NCI-H226 (cell line): ENCODE measurements at places on chromosomes 2 and 18.

- no peak for DNase-seq
These were observed 22.6 kb upstream of the ITGB6 start for GRCh38 chr2:160222546-160223283.

GRCh38 chr2:167964650-167965413, 282.6 kb downstream of the STK39 start:
- no peak for DNase-seq

GRCh38 chr18:31424383-31424988, 23.1 kb upstream of the DSG3 start:
- peak; percentile 12 for DNase-seq

DNA sequence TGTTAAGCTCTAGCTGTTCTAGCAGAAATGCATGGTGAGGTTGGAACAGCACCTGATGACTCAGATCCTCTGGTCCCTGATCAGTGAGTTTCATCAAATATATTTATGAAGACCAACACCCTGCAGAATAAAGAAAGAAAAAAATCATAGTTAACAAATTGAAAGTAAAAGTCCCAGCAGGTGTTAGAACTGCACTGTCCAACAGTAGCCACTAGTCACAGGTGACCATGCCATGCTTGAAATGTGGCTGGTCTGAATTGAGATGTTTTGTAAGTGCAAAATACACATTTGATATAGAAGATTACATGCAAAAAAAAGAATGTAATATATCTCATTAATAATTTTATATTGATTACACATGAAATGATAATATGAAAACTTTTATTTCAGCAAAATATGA, 1010.7 kb upstream of the ZEB2 start:
- DNase-seq = no peak

- DNase-seq = peak; percentile 75
These were observed 14.2 kb downstream of the TNFRSF11A start for GRCh38 chr18:62339106-62339988.

GRCh38 chr18:37913051-37913450, 347.5 kb upstream of the CELF4 start:
- DNase-seq = no peak

- DNase-seq = no peak
These were observed 96.7 kb downstream of the PMS1 start for GRCh38 chr2:189880832-189881492.

- no peak for DNase-seq
These were observed 20.3 kb downstream of the RALB start for GRCh38 chr2:120272763-120273481.

GRCh38 chr2:70895249-70895648, 40.5 kb upstream of the ATP6V1B1 start:
- DNase-seq = no peak

GRCh38 chr2:8134985-8135682, 546.7 kb upstream of the ID2 start:
- DNase-seq = no peak

DNA sequence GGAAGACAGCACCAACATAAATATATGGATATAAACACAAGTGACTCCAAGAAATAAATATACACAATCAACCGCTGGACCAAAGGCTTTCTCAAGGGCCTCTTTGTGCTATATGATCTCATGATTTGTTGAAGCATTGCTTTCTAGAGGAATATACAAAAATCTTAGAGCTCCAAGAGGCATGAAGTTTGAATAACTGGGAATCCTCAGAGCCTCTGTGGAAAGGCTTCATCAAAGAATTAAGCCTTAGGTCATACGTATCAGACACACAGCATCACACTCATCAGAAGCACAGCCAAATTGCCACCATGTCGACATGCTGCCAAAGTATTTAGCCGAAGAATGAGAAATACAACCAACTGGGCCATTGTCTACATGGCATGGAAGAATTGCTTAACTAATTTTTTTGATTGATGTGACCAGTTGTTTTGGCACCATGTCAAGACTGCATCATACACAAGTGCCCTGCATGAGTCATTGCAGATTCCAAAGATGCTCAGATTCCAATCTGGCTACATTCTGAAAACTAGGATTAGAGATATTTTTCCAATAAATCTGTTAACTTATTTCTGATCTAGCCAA, 860.6 kb upstream of the ZEB2 start:
- peak; percentile 46 for DNase-seq

DNA sequence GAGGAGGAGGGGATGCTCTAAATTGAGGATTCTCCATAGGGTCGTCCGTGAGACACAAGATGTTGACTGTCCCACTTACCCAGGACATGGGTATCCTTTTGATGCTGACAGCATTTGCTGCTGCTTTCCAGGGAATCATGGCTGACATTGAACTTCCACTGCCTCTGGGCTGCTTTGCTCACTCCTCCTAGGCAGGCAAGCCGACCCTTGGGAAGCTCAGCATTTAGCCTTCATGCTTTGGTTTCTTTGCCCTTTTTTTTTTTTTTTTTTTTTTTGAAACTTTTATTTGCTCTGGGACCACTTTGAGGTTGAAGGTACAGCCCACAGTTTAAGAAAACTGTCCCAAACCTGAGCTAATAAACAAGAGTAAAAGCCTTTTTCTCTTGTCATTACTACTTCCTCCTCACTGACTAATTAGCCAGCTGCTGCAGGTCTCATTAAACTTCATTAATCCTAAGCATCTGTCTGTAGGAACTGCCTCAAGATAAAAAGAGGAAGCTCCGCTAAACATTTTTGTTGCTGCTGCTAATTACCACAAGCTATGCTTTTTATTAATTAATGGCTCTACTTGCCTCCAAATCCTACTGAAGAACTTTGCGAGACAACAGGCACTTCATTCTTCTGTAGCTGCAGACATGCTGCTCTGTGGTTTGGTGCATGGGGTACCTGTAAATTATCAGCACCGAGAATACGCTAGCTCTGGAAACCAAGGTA, 125.4 kb downstream of the SPTBN1 start:
- DNase-seq = no peak

DNA sequence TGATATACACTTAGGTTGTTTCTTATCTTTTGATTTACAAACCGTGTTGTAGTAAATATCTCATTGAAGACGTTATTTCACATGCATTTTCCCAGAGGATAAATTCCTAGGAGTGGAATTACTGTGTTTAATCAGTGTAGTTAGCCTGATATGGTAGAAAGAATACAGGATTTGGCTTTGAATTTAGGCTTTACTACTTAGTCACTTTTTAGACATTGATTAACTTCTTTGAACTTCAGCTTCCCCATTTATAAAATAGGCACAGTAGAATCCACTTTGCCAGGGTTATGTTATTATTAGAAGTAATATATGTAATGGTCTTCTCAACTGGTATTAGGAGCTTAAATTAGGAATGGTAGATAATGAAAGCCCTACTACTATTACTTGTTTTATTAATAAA, 27.4 kb downstream of the PSMD14 start:
- DNase-seq = no peak

- no peak for DNase-seq
These were observed 30.6 kb downstream of the SOWAHC start for GRCh38 chr2:109644571-109645275.

DNA sequence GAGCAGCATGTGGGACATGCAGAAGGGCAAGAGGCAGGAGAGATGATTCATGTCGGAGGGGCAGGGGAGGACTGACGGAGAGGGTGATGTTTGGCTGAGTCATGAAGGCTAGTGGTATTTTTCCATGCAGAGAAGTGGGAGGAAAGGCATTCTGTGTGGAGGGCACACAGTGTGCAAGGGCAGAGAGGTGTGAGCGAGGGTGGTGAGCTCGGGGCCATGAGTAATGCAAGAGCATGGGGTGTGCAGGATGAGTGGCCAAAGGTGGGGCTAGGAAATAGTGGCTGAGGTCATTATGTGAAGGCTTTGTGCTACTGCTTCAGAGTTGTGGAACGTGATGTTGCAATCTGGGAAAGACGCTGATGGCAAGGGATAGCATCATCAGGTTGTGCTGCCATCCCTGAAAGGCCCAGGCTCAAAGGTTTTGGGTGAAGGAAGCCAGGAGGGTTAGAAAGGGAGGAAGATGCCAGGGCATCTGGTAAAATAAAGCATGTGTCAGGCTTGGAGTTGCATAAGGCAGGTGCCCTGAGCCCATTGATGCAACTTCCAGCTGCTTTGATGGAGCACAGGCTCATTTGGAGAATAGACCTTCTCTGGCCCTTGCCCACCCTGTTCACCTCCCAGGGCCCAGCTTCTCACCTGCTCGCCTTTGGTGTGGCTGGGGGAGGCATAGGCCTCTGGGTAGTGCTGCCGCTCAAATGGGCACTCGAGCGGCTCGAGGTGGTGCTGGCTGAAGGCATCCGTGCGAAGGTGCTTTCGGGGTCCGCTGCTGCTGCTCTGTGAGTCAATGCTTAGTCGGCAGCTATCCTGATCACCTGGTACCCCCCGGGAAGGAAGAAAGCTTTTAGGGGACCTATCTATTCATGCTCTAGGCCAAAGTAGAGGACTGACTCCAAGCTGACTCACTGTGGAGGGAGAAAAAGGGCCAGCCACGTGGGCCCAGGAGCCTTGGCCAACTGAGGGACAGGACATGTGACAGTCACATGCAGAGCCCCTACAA, 37.5 kb downstream of the PAX8 start:
- DNase-seq = peak; percentile 100

DNA sequence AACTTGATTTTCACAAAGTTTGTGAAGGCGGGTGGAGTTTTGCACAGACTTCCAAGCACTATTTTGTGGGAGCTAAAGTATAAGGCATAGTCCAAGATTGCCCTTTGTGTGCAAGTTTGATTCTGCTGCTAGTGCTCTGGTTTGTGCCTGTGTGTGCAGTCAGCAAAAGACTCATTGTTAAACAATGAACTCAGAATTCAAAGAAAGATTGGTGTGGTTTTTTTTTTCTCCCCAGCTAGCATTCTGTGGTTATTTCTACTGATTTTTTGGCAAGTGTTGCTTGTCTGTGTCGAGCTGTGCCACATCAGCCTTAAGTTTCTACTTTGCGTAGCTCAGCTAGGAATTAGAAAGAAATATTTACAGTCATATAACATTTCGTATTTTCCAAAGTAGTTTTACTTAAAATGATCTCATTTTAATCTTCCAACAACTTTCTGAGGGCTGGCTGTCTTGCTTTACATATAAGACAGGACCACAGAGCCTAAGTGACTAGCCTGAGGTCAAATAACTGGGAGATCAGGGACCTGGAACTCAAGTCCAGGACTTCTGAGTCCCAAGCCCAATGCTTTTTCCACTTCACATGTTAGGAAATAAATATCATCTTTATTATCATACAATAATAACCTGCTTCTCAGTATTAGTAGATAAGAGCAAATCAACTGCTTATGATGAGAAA, 69.8 kb downstream of the BABAM2 start:
- peak; percentile 84 for DNase-seq
